ELF-1 (cell line): ENCODE measurements at places on chromosomes 12 and 14.

GRCh38 chr14:83184531-83184930, 1650.9 kb upstream of the SEL1L start:
- DNase-seq = no peak

DNA sequence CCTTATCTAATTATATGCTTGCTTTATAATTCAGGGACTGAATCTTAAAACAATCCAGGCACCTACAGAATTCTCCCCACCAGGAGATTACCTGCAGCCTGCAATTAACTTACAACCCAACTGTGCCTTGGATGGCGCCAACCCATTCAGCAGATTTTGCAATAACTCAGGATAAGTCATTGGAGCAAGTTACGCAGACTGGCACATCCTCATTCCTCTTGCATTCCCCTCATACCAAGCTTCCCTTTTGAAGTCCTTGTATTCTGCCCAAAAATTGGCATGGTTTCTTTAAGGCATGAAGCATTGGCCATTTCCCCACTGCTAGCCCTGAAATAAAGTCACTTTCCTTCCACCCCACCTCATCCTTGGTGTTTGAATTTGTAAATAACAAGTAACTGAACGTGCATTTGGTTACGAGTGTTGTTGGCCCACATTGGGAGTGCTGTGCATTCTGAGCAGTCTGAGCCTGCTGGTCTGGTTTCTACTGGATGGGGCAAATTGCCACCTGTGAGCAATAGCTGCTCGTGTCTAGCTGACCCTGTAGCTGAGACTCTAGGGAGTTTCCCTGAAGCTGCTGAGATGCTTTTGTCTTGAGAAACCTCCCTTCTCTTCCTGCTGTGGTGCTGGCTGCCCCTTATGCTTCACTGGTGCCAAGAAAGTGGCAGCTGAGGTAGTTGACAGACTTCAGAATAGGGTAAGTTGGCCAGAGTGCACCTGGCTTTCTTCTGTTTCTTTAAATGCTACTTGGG, 99.2 kb upstream of the SCAF11 start:
- DNase-seq = no peak

- DNase-seq = no peak
These were observed 65.3 kb downstream of the MSRB3 start for GRCh38 chr12:65343801-65344200.

GRCh38 chr12:82029936-82030335, 270.8 kb upstream of the PPFIA2 start:
- DNase-seq = no peak

GRCh38 chr12:111435661-111436201, 30.0 kb downstream of the SH2B3 start:
- DNase-seq = no peak

DNA sequence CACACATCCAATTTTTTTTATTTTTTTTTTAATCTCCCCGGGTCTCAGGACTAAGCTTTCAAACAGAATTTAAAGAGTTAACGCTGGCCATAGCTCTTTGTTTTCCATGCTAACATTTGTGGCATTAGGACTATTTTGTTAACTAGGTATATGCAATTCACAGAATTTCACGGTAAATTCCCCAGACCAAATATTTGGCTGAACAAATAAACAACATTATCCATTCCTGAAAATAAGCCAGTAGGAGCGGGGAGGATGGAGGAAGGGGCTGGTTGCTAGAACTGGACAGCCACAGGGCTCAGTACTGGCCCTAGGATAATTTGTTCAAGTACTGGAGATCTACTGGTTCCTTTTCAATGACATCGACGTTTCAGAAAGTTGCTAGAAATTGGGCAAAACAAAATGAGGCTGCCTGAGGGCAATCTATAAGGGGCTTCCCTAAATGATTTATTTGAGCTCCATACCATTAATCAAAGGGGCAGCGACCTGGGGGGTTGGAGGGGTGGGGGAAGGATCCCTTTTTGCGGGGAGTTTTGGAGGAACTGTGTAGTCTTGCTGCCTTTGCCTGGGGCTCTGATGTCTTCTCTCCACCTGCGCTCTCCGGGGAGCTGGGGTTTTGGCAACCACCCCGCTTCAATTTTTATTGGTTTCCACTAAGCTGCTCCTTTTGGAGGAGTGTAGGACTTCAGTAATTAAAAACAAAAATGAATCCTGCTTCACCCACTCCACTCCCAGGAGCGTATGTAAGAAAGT, 9.0 kb downstream of the BMP4 start:
- peak; percentile 29 for DNase-seq

- no peak for DNase-seq
These were observed 89.2 kb downstream of the NTS start for GRCh38 chr12:85963326-85963725.

DNA sequence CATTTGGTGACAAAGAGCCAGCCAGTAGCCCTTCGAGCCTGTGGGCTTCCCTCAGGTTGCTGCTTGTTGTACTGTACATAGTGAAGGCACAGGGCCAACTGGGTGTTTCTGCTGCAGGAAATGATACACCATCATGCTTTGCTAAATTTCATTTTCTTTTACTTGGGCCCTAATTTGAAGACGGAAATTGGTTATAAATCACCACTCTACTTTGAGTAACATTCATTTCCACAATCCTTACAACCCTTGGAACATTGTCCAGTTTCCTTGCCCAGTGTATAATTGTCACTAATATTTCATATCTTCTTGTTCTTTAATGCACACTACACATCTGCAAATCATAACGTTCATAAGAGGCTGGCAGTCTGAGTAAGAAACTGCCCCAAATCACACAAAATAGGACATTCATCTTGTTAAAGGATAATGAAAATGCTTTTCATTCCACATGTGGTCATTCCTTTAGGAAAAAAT, 30.2 kb downstream of the MSRB3 start:
- DNase-seq = no peak

DNA sequence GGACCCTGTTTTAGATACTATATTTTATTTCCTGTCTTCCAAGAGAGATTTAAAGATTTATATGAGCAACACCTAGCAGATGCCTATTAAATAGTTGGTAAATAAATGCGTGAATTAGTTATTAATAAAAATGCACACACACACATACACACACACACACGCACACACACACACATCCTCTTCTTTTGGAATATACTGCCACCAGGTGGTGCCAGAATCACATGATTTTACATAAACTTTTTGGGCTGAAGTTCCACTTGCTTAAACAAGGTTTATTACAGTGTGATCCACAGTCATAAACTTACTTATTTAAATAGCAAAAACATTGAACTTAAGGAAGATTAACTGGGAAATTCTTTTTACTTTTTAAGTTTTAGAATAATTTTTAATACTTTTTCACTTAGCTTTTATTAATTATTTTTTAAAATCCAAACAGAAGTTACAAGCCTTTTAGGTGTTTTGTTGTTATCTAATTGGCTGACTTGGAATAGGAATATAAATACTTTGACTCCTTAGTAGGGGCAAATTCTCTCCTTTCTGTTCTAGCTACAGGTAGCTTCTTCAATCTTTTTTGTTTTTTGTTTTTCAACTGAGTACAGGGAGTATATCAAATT, 17.5 kb downstream of the RAD51B start:
- peak; percentile 19 for DNase-seq

DNA sequence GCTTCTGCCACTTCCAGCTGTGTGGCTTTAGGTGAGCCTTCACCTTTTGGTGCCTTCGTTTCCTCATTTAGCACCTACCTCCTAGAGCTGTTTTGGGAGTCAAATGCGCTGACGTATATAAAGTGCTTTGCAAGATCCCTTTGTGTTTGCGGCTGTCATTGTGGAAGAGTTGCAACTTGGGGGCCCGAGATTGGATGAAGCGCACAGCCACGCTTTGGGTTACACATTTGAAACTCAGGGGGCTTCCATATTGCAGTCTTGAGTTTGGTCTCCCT, 636 bp upstream of the ARL6IP4 start:
- DNase-seq = no peak

GRCh38 chr12:6567112-6567670, 900 bp downstream of the NOP2 start:
- no peak for DNase-seq

- no peak for DNase-seq
These were observed 298.6 kb upstream of the TMTC1 start for GRCh38 chr12:30082381-30082780.

GRCh38 chr14:105258846-105259245, 10.5 kb downstream of the BTBD6 start:
- no peak for DNase-seq

DNA sequence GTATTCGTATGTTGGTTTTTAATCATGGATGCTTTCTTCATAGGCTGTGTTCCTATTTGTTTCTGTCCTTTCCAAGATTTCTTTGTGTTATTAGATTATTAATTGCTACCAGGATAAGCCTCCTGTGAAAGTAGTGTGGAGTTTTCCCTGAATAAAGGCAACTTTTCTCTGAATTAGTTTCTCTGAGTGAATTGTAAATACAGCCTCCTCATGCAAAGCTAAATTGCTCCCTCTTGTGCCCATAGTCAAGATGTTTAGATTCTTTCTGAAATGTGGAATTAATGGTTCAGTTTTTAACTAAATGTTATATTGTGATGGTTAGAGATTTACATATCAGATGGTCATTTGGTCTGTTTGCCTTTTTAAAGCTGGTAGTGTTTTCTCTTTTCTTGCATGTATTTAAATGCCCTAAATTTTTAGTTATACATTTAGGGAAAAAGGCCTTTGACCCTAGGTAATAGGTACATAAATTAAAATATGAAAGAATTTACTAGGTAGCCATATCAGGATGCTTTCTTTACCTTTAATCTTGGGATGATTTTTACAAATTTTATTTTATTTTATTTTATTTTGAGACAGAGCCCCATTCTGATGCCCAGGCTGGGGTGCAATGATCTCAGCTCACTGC, 8.9 kb downstream of the APAF1 start:
- DNase-seq = no peak

- no peak for DNase-seq
These were observed 21.4 kb downstream of the SYNE2 start for GRCh38 chr14:63874223-63874622.

GRCh38 chr12:111624540-111624939, 25.4 kb upstream of the ATXN2 start:
- DNase-seq = peak; percentile 34

- DNase-seq = no peak
These were observed 2.3 kb downstream of the LTBP2 start for GRCh38 chr14:74609721-74610120.

DNA sequence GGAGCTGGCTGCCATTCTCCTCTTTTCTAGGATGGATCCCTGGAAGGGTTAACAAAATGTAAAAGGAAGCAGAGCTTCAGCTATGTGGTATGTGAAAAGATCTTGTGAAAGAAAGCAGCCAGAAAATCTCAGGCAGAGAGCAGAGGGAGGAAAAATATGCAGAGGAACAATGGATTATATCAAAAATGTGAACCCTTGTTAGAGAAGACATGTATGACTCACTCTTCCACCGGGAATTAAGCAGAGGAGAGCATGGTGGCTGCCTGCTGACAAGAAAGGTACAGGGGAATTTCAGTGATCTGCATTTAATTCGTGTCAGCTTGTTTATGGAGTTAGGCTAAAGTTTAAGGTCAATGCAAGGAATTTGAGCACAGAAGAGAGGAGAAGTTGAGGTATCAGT, 46.3 kb downstream of the KCNA1 start:
- DNase-seq = no peak

GRCh38 chr14:75260025-75260763, 18.4 kb upstream of the FOS start:
- DNase-seq = no peak

DNA sequence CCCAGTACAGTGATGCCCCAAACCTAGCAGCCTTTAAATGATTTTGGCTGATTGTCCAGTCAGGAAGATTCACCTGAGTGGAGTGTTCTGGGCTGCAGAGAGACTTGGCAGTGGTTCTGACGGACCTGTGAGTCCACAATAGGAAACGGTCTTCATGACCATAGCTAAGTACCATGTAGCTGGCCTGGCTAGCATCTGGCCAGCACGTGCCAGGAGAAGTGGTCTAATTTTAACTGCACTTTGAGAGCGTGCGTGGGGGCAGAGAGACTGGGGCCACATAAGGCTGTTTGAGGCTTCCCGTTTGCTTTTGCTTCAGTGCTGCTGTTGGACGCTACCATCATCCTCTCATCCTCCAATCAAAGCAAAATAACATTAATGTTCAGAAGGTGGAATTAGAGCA, 54.7 kb downstream of the PPM1A start:
- no peak for DNase-seq

- DNase-seq = no peak
These were observed 1127.4 kb downstream of the LRFN5 start for GRCh38 chr14:42734041-42734440.

DNA sequence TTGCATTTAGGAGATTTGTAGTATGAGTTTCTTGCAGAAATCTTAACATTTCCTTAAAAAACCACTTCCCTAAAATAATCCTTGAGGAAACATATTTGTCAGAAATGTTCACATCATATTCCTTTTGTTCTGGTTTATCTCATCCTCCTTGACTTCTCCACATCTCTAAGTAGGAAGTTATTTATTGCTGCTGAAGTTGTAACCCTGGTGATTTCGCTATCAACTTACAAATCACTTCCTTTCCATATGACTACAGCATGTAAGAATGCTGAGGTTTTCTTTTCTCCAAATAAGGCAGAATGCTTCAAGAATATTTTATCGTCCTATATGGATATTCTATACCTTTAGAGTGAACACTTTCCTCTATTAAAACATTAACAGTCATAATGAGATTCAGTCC, 751.7 kb downstream of the NRXN3 start:
- no peak for DNase-seq

DNA sequence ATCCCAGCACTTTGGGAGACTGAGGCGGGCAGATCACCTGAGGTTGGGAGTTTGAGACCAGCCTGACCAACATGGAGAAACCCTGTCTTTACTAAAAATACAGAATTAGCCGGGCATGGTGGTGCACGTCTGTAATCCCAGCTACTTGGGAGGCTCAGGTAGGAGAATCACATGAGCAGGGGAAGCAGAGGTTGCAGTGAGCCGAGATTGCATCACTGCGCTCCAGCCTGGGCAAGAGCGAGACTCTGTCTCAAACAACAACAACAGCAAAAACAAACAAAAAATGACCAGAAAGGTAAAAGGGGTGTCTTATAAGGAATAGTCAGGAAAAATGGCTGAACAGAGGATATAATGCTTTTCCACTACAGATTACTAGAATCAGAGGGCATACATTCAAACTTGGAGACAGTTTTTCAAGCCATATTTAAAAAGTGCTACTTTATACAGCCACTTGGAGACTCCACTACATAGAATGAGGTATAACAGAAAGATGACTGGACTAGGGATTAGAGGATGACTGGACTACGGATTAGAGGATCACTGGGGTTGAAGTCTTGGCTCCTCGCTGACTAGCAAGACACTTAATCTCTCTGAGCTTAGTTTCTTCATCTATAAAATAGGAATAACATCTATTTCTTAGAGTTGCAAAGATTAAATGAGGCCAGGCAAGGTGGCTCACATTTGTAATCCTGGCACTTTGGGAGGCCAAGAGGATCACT, 4.9 kb upstream of the CS start:
- no peak for DNase-seq

GRCh38 chr12:115337693-115338543, 653.9 kb upstream of the TBX3 start:
- peak; percentile 46 for DNase-seq

- DNase-seq = peak; percentile 65
These were observed 17.9 kb downstream of the ZDHHC22 start for GRCh38 chr14:77123381-77124325.

GRCh38 chr12:59357811-59358210, 238.0 kb upstream of the SLC16A7 start:
- DNase-seq = peak; percentile 6

- peak; percentile 66 for DNase-seq
These were observed 138.8 kb upstream of the WSCD2 start for GRCh38 chr12:107990325-107990724.
